Osteocyte (in vitro differentiated cells): ENCODE measurements at places on chromosomes 7 and 10.

- DNase-seq: no peak
These were observed 324.1 kb downstream of the PHF14 start for GRCh38 chr7:11297764-11298163.

DNA sequence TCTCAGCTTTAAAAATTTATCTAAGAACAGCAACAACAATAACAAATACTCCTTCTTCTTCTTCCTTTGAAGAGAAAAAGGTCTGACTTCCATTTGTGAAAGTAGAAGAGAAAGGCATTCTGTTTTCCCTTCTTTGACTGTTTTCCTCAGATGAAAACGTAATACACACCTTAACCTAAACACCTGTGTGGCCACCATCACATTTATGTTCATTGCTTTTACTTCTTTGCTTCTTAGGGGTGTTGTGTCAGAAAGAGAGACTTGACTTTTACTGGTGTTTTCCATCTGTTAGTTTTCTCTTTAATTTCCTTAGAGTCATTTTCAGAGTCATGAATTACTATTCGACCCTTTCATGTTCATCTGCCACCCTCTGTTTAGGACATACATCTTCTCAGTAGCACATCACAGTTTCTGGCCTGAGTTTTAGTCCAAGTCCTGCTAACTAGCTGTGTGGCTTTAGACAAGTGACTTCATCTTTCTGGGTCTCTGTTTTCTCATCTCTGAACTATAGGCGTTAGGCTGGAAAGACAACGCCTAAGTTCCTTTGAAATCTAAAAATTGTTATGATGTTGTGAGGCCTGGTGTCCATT lies 283.8 kb downstream of the GATA3 start:
- DNase-seq: no peak

DNA sequence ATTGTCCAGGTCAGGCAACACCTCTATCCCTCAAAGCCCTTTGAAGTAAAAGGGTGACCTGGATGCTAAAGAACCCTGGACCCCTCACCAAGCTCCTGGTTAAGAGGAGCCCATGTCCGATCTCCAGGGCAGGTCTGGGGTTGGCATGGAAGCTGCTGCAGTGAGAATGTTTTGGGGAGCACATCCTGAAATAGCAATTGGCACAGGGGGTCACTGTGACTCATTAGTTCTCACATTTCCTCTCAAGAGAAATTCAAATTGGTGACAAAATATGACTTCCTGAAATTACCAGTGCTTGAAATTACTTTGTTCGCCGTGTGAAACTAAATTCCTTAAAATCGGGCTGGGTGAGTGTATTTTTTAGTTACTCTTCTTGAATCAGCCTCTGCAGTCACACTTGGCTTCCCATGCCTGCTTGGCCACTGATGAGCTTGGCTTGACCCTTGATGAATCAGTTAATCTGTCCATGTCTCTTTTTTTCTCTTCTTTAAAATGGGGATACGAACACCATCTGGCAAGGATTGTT lies 18.8 kb upstream of the ARHGAP22 start:
- DNase-seq: no peak

GRCh38 chr10:1662438-1663025 lies 74.8 kb downstream of the ADARB2 start:
- no peak for DNase-seq

DNA sequence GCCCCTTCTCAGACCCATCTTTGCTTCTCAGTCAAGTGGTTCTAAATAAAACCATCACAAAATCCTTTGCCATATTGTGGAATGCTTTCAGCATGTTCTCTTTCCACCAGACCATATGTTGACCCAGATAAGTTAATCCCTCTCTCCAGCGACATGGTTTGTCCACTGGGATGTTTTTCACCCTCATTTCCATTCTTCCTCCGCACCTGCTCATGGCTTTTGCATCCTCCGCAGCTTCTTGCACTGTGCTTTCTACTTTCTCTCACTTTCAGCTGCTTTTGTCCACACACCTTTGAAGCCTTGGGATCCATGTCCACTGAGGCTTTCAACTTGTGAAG lies 52.3 kb upstream of the WAC start:
- no peak for DNase-seq

- DNase-seq: no peak
These were observed 47.7 kb downstream of the TNRC18 start for GRCh38 chr7:5375925-5376324.

DNA sequence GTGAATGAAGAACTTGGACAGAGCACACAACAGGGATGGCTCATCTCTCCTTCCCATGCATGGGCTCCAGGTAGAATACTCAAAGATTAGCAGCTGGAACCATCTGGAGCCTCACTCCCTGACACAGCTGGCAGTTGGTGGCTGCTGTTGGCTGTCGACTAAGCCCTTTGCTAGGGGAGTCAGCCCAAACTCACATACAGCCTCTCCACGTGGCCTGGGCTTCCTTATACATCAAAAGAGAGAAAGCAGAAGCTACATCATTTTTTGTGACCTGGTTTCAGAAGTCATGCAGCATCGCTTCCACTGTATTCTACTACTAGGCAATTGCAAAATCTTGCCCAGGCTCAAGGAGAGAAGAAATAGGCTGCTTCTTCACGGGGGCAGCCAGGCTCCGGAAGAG lies 24.4 kb downstream of the ASNS start:
- no peak for DNase-seq

DNA sequence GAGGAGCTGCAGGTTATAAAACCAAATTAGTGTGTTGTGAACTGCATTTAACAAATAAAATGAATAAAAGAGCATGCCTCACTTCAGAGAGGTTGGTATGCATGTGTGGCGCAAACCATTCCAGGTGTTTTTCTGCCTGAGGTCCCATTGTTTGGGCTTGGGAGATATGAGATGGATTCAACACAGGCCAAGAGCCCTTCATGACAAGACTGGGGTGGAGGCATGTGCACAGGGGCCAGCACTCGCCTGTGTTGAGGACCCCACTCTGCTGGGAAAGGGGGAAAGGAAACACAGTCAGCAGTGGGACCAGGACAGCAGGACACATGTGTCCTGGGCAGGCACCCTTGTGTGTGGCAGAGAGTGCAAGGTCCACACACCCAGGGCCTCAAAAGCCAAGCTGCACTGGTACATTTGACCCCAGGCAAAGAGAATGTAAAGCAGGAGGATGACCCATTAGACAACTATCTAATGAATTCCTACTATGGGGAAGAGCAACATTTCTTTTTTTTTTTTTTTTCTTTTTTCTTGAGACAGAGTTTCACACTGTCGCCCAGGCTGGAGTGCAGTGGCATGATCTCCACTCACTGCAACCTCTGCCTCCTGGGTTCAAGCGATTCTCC lies 9.2 kb upstream of the SLC18A3 start:
- peak; percentile 48 for DNase-seq

DNA sequence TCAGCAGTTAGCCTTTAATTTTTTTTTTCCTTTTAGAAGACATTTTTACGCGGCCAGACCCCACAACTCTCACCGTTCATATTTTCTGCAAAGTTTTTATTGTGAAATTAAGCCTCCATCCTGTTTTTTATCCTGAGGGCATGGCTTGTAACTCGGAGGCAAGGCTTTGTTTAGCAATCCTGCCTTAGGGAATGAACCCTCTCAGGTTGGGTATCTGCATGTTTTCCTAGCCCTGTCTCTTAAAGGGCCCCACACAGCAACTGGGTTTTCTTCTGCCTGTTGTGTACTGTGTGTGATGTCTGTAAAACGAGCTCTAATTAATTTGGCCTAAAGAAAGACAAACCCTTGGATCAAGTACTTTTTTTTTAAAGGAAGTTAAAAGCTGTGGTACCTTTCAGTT lies 130.2 kb upstream of the COBL start:
- DNase-seq: no peak

DNA sequence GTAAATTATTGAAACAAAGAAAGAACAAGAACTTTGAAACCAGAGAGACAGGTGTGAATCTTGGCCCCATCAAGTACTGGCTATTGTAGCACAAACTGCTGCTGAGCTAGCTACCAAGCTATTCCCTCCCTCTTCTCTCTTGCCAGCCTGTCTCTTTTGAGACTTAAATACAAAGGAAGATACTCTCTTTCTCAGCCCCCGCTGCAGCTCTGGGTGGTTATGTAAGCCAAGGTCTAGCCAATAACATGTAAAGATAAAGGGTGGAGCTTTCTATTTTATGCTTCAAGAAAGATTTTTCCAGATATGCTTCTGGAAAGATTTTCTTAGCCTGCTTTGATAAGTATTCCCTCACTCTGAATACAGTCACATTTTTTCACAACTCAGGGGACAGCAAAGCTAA lies 17.2 kb downstream of the BAZ1B start:
- DNase-seq: no peak

DNA sequence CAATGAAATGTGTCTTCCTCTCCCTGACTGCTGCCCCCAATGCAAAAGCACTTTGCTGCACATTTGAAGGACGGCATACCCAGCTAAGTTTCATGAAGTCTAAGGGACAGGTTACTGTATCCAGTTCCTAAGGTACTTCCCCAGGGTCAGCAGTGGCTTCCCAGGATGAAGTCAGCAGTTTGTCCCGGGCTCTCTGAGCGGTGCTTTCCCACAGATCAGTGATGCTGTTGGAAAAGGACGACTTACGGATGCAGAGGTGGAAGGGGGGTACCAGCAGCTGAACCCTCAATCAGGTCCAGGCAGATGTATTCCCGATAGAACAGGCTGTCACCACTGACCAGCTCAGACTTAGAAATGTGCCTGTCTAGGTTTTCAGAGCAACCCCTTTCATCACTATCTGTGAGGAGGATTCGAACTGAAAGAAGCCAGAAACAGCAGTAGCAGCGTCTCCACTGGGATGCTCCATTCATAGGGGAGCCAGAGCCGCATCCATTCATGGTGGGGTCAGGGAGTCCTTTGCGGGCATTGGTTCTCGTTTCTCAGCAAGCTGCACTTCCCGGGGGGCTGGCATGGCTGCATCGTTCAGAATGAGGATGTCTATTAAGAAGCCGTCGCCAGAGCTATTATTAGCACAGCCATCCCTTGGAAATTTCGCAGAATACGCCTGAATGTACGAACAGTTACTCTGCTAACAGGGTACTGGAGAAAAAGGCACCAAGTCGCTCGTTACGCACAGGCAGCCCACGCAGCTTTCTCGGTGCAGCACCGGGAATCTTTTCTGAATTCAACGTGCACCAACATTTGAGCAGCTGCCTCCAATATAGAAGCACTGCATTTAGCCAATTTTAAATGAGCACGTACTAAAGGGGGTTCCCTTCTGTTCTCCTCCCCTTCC lies 303.7 kb downstream of the PRPF18 start:
- DNase-seq: peak; percentile 63

GRCh38 chr10:15096661-15097010 lies 519 bp upstream of the RPP38 start:
- DNase-seq: peak; percentile 79
